ENCODE measurements at places on chromosomes 7 and 10.

GRCh38 chr7:28433039-28433438 is 20.7 kb downstream of the CREB5 start:
- DNase-seq: no peak

DNA sequence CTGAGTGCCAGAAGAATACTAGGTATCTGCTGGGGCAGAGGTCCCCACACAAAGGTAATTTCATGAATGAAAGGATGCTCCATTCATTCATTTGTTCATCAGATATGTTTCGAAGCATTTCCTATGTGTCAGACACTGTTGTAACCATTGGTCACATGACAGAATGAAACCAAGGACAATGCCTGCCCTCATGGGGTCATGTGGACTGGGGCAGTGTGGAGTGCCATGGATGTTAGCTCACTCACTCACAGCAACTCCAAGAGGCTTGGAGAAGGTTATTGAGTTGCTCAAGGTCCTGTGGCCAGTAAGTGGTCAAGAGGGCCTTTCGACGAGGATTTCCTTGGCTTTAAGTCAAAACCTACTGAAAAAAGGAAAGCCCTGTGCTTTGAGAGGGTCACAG is 223.5 kb downstream of the ARHGAP12 start:
- no peak for DNase-seq

DNA sequence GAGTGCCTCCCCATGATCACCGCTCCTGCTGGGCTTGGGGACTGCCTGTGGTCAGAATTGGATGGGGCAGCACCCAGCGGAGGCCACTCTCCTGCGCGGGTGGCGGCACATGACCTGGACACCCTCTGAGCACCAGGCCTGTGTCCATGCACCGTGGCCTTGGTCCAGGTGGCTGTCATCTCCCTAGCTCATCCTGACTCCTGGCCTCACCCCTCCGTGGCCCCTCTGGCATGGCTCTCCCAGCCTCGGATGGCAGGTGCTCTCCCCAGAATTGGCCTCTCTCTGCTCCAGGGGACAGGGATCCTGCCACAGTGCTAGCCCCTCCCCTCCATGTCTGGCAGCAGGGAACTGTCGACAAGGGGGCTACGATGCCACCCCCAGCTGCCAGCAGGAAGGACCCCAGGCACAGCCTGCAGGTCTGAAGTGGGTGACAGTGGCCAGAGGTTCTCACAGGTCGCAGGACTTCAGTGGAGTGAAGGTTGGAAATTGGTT is 37.2 kb upstream of the BTBD16 start:
- DNase-seq: no peak

- no peak for DNase-seq
These were observed 212.7 kb upstream of the PHYHIPL start for GRCh38 chr10:58963723-58964124.

GRCh38 chr10:124106241-124106879 is 13.0 kb upstream of the CHST15 start:
- DNase-seq: no peak

- DNase-seq: no peak
These were observed 44.0 kb downstream of the CCDC7 start for GRCh38 chr10:32489901-32490300.

All from cortex of kidney (tissue), 1 donor.